BJ (cell line): ENCODE measurements at places on chromosomes 3 and 15.

DNA sequence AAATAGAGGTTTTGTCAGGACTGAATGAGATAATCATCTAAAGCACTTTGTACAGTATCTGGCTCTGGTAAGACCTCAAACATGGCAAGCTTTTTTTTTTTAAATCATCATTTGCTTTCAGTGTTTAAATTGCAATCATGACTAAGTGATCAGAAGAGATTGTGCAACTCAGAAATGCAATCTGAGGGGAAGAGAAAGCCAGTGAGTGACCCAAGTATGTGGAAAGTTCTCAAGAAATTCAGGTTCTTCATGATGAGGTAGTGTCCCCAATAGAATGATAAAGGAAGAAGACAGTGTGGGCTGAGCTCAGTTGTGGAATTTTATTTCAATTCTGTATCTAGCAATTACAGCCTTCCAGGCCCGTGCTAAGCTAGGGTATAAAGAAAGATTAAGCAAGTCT is 132.2 kb upstream of the TBC1D5 start:
- no peak for DNase-seq

DNA sequence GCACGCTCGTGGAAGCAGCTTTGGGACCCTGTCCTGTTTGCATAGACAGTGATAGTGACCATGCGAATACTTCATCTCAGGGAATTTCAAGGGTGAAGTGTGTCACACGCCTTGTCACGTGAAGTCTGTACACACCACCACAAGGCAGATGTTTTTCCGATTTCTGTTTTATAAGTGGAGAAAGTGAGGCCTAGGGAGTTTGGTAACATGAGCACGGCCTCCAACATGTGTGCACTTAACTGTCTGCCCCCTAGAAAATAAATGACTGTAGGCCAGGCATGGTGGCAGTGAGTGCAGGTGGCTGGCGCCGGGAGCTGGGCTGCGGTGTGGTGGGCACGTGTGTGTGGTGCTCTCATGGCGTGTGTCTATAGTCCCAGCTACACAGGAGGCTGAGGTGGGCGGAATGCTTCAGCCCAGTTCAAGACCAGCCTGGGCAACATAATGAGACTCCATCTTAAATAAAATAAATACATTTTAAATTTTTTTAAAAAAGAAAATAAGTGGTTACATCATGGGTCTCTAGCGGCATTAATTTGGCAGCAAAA is 42.0 kb downstream of the WHAMM start:
- DNase-seq = no peak

- DNase-seq = no peak
Observed at GRCh38 chr15:88090481-88091011, 166.0 kb downstream of the NTRK3 start.

DNA sequence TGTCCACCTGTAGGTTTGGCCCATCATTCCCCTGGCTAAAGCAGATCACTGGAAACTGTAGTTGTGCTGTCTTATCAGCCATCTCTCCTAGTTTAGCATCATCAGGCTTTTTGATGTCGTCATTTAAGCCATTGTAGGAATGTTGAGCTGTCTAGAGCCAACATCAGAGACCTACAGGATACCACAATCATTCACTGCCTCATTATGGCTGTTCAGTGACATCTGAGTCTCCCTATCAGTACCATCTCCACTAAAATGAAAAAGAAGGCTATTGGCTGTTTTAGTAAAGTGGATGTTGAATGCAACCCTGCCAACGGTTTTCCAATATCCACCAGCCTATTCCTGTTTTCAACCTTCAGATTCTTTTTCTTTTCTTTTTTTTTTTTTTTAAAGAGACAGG is 29.2 kb downstream of the RLBP1 start:
- DNase-seq = no peak

- no peak for DNase-seq
Observed at GRCh38 chr3:98823791-98824190, 60.7 kb downstream of the ST3GAL6 start.

DNA sequence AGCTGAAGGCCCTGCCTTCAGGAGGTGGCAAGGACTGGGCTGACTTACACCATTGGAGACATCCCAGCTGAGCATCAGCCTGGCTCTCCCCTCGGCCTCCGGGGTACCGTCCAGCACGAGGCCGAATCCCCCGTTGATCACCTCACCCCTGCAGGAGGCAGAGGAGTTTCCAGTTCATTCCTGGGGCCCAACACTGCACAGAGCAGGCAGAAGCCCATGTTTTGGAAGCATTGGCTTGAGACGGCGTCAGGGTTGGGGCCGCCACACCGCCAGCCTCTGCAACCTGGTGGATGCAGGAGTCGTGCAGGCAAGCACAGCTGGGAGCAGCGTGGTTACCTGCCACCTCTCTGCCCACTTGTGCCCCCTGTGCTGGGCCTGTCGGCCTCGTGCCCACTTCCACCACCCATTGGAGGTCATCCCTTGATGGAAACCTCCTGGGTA is 7.7 kb upstream of the ZXDC start:
- DNase-seq = no peak

GRCh38 chr15:72365844-72366243 is 10.0 kb downstream of the HEXA start:
- no peak for DNase-seq

DNA sequence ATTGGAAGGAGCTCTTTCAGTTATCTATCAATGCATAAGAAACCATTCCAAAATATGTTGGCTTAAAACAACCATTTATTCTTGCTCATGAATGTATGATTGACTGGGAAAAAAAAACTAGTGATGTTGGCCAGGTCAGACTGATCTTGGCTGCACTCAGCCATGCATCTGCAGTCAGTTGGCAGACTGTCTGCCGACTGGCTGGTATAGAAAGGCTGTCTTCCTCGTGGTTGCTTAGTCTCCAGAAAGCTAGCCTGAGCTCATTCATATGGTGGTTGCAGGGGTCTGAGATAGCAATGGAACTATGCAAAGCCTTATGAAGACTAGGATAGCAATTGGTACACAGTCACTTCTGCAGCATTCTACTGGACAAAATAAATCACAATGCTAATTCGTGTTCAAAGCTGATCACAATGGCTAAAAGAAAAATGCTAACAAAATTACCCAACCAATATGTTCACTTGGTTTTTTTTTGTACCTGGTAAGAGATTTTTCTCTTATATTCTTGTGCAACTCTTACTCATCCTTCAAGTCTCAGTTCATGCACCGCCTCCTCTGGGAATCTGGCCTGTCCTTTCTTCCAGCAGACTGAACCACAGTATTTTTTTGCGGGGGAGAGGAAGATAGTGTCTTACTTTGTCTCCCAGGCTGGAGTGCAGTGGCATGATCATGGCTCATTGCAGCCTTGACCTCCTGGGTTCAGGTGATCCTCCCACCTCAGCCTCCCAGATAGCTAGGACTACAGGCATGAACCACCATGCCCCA is 126.8 kb downstream of the KCNAB1 start:
- DNase-seq = no peak

DNA sequence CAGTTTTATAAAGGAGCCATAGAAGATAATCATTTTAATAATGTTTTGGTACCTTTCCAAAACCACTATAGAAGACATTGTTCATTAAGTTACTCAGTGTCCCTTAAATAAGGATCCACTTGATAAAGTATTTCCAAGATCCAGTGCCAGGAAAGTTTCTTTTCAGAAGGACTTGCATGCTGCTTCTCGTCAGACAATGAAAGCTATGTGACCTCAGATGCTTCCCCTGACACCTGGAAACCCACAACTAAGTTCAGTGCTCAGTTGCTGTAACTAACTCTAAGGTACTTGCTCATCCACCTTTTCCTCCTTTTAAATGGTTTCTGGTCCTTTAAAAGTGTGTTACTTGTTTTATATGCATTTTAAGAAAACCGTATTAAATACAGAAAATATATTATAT is 7.3 kb downstream of the SSR3 start:
- no peak for DNase-seq

GRCh38 chr3:36843065-36844051 is 79.0 kb upstream of the DCLK3 start:
- no peak for DNase-seq

- no peak for DNase-seq
Observed at GRCh38 chr3:66383023-66383422, 117.8 kb downstream of the LRIG1 start.

DNA sequence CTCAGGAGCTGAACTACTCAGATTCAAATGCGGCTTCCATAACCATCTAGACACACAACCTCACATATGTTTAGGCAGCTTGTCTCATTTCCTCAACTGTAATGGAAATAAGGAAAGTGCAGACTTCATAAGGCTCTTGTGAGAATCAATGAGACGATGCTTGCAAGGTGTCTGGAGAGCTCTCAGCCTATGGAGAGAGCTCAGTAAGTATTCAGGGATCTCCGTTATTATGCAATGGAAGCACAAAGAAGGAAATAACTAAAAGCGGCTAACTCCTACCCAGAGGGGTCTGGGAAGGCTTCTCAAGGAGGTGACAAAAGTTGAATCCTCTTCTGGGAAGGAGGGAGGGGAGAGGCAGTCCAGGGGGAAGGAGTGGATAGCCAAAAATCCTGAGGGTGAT is 50.1 kb upstream of the LIPC start:
- DNase-seq = no peak

GRCh38 chr3:117666812-117667211 is 957.2 kb downstream of the TUSC7 start:
- DNase-seq = no peak

- no peak for DNase-seq
Observed at GRCh38 chr15:64527263-64527984, 67.0 kb downstream of the ZNF609 start.

GRCh38 chr3:31223278-31223677 is 309.4 kb upstream of the STT3B start:
- no peak for DNase-seq

GRCh38 chr15:98611808-98612207 is 36.5 kb upstream of the IGF1R start:
- DNase-seq = no peak

GRCh38 chr3:159635047-159635641 is 353.5 kb upstream of the IL12A start:
- DNase-seq = no peak

GRCh38 chr15:58244536-58244935 is 106.4 kb downstream of the AQP9 start:
- DNase-seq = no peak

GRCh38 chr3:113985541-113985940 is 37.7 kb downstream of the ZDHHC23 start:
- no peak for DNase-seq

DNA sequence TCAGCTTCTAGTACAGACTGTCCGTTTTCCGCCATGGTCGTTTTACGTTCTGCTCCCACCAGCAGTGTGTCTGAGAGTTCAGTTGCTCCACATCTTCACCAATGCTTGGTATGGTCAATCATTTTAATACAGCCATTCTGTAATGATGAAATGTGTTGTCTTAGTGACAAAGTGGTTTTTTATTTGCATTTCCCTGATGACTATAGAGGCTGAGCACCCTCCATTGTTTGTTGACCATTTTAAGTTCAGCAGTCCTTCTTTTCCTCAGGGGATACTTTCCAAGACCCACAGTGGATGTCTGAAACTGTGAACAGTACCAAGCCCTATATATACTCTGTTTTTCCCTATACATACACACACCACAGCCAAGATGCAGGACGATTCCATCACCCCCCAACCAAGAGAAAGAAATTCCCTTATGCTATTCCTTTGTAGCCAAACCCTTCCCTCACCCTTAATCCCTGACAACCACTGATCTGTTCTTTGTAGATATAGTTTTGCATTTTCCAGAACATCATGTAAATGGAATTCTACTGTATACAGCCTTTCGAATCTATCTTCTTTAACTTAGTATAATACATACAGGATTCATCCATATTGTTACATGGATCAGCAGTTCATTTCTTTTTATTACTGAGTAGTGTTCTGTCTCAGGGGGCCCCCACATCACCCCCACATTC is 55.9 kb downstream of the C3orf20 start:
- no peak for DNase-seq

- no peak for DNase-seq
Observed at GRCh38 chr15:27768732-27769475, 330.2 kb downstream of the OCA2 start.

- no peak for DNase-seq
Observed at GRCh38 chr15:97072545-97072944, 742.0 kb downstream of the NR2F2 start.

- DNase-seq = peak; percentile 40
Observed at GRCh38 chr3:169044331-169045113, 619.0 kb downstream of the MECOM start.

- DNase-seq = peak; percentile 25
Observed at GRCh38 chr15:75966073-75966472, 46.2 kb downstream of the NRG4 start.

GRCh38 chr3:97684490-97684889 is 80.1 kb upstream of the ARL6 start:
- no peak for DNase-seq

GRCh38 chr15:27902680-27903385 is 196.3 kb downstream of the OCA2 start:
- no peak for DNase-seq

- no peak for DNase-seq
Observed at GRCh38 chr3:194637066-194637465, 3.8 kb upstream of the TMEM44 start.
